Activated naive CD4-positive, alpha-beta T cell treated with anti-CD3 and anti-CD28 coated beads, Interleukin-2, amount 10 ng/mL, durations not matched to agents 7 days and 5 days (primary cell): ENCODE measurements at places on chromosomes 6 and 20.

DNA sequence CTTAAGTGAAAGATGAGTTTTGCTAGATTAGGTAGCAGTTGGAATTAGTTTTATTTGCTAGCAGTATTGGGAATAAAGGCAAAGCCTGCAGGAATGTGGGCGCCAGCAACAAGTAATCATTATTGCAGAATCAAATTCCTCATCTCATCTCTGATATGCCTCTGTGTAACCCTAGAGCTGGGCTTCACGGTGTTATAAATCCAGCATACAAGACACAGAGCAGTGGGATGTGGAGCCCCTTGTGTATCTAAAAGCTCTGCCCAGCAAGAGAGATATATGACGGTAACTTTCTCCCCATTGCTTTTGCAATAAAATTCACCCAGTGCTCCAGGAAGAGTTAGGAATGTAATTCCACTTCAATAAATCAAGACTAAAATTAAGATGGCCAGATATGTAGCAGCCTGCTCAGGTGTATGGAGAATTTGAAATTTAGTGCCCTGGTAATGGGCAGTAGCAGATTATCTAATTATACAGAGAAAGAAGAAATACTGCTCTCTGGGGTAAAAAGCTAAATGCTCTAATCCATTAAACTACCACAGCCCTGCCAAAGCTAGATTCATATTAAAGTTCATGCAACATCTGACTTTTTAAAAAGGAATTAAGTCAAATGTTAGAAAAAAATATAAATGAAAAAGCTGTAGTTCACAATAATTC lies 5.6 kb upstream of the BLOC1S5 start:
- DNase-seq = no peak

DNA sequence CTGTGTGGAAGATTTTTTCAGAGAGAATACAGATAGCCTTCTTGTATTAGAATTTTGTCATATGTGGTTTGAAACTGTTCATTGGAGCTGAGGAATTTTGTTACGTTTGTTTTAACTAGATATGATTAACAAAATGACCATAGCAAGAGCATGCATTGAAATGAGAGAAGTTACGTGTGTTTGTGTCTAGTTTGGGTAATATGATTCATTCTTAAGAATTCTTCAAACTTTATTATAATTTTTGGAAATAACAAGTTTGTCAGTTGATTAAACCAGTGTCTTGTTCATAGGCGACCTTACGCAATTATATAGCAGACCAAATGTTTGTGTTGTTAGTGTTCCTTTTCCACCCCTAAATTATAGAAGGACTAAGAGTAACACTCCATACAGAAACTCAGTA lies 5.5 kb downstream of the GMNN start:
- no peak for DNase-seq

- no peak for DNase-seq
Observed at GRCh38 chr20:14765370-14765701, 427.9 kb upstream of the FLRT3 start.

GRCh38 chr20:19071446-19071725 lies 141.1 kb upstream of the SLC24A3 start:
- no peak for DNase-seq

DNA sequence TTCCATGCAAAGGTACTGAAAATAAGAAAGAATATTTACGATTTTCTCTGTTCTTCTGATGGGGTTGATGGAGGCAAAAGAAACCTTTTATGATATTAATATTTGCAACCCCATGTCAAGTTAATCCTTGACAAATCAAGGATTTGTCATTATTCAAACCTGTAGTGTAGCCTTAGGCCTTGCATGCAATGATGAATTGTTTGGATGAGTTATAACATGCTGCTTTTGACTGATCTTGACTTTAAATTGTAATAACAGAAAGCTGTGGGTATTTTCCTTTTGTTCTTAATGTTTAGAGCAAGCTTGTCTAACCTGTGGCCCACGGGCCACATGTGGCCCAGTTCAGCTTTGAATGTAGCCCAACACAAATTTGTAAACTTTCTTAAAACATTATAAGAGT lies 13.0 kb upstream of the BAG2 start:
- no peak for DNase-seq

- DNase-seq = no peak
Observed at GRCh38 chr20:22984606-22985005, 50.5 kb upstream of the SSTR4 start.

- no peak for DNase-seq
Observed at GRCh38 chr20:20204256-20204655, 151.9 kb downstream of the CFAP61 start.

DNA sequence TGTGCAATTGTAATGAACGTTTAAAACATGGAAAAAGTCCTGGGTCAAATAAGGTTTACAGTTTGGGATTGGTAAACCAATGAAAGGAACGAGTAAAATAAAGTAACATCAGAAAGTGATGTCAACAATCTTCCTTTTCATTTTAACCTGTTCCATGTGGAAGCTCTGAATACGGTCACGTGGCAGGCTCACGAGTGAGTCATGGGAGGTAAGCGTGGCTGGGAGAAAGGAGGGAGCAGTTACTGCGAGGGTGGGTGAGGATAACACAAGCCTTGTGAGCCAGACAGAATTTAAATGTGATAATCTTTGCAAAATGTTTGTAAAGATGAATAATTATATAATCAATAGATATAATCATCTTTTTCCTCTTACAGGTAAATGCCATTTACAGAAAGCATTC lies 171.3 kb upstream of the HDAC2 start:
- no peak for DNase-seq

DNA sequence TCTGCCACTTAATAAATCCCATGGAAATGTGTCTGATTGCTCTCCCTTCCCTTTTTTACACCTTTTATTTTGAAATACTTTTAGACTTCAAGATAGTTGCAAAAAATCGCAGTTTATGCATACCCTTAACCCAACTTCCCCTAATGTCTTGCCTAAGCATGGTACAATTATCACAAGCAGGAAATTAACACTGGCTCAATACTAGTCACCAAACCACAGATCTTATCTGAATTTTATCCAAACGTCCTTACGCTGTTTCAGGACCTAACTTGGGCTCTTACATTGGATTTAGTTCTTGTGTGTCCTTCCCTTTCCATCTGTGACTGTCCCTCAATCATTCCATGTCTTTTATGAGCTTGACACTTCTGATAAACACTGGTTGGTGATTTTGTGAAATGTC lies 146.3 kb downstream of the ZNF217 start:
- DNase-seq = no peak

- no peak for DNase-seq
Observed at GRCh38 chr6:165770397-165771082, 107.5 kb upstream of the PDE10A start.
